ENCODE measurements at places on chromosomes 3 and 15. TPM values are rescaled to one million over a fixed set of nuclear protein-coding genes. Genes with fewer than 3 reads are reported as not detected.
A peak's percentile ranks its signal among the peaks of the same experiment; 100 is the strongest.

Gene PDCD7
- 17.6 TPM for total RNA-seq

- no peak for DNase-seq
These were observed 68.3 kb upstream of the GLCE start for GRCh38 chr15:69092159-69092558.

GRCh38 chr3:127844326-127844942 is 22.1 kb upstream of the MGLL start:
- DNase-seq: no peak

- no peak for DNase-seq
These were observed 204.9 kb upstream of the RASGRP1 start for GRCh38 chr15:38769492-38769891.

DNA sequence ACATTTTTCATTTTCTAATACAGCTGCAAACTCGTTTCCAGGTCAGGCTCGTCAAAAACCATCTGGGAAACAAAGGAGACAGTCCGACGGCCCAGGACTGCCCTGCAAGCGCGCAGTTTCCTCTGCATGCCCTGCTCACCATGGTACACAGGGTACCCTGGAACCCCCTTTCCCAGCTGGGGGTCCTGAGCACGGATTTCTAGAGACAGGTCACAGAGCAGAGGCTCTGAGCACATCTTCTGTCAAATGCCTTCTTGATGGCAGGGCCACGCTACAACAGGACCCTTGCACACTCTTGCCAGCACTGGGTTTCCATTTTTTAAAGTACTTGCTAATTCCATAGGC is 8.1 kb downstream of the ZXDC start:
- DNase-seq: peak; percentile 18

- DNase-seq: no peak
These were observed 48.0 kb upstream of the PXYLP1 start for GRCh38 chr3:141183606-141184005.

DNA sequence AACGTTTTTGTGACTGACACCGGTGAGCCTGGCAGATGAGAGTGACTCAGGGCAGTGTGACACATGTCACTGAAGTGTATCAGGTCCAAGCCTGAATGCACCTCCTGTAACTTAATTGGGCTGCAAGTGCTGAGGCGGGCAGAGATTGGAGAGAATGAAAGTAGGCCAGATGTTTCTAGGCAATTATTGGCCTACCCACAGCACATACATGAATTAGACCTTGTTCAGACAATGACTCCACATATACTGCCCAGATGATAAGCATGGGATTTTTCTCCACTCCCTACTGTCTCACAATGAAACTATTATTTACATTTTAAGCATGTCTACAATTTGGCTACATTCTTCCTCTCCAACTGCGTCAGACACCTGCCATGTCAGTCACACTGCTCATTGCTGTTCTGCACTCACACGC is 187.3 kb upstream of the ZNF385D start:
- DNase-seq: no peak
